ENCODE measurements at places on chromosomes 3 and 15. TPM values are rescaled to one million over a fixed set of nuclear protein-coding genes. Genes with fewer than 3 reads are reported as not detected.

The WDR93 gene
- not detected for total RNA-seq

The DGKG gene
- 2.1 TPM for total RNA-seq

The CYFIP1 gene
- 140 TPM for total RNA-seq

DNA sequence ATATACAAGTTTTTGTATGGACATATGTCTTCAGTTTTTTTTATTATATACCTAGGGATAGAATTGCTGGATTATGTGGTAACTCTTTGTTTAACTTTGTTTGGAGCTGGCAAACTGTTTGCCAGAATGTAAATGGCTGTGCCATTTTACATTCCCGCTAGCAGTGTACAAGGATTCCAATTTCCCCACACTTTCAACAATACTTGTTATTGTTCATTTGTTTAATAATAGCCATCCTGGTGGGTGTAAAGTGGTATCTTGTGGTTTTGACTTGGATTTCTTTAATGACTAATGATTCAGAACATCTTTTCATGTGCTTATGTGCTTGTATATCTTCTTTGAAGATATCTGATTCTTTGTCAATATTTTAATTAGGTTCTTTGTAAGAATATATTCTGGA lies 64.4 kb downstream of the ZNF609 start:
- no peak for DNase-seq

The UBA7 gene
- 73.9 TPM for total RNA-seq

The CKMT1B gene
- not detected for total RNA-seq

- DNase-seq: no peak
These were observed 6.4 kb upstream of the SNUPN start for GRCh38 chr15:75631935-75632334.

GRCh38 chr3:158739078-158739477 lies 6.8 kb upstream of the RARRES1 start:
- no peak for DNase-seq

The MESP2 gene
- total RNA-seq: 0.45 TPM

The ZNF860 gene
- total RNA-seq: 0.89 TPM

DNA sequence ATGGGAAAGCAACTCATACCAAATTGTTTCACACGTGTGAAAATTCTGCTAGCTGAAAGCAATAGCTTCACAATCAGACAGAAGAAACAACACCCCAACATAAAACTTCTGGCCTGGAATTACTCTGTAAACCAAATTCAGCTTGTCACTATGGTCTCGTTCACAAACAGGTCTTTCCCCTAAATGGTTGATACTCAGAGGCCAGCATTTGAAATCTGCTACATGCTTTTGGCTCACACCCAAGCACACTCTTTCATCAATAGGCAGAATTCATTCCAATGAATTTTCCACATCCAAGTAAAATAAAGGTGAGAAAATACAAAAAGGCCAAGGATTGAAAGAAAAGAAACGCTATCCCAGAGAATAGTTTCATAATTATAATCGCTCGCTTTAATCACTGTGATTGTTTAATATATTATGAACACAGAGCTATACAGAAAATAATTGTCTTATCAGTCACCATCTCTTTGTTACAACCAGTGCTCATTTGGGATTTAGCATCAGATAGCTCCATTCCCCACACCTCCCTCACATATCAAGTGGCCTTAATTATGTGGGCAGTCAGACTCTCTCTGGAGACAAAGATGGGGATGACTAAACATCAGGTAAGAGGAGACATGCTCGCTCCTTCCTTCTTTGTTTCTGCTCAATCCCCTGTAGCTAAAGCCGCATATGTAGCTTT lies 503.8 kb upstream of the ARRDC4 start:
- no peak for DNase-seq

DNA sequence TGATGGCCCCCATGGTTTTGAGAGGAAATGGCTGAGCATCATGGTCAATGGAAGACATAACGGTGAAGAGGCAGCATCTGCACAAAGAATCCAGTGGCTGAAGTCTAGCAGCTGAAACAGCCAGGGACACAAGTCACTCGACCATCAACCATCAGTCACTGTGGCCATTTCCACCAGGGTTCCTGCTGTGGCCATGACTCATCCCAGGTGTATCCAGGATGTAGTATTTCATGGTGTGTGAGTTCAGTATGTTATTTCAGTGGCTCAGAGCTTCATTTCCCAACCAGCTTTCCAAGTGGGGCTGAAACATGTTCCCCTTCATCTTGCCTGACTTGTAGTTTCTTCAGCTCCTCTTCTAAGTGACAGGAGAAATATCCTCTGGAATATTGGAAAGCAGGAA lies 47.8 kb upstream of the WNT5A start:
- no peak for DNase-seq

DNA sequence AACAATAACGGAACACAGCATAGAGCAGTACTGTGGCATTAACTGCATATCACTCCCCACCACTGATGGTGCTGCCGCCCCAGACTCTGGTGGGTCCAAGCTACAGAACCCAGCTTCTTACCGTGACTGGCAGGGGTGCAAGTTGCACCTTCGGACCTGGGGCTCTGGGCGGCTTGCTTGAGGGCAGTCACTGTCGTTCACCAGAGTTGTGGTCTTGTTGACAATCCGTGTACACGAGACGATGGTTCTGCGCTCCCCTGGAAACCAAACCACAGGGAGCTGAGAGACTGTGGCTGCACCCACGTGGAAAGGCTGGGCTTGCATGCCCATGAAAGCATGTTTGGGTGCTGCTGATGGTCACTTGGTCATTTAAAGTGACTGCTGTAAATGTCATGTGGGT lies 293.0 kb downstream of the ADAMTS17 start:
- no peak for DNase-seq

GRCh38 chr15:90870354-90871138 lies 2.2 kb downstream of the FURIN start:
- no peak for DNase-seq

The ECE2 gene
- total RNA-seq: not detected

DNA sequence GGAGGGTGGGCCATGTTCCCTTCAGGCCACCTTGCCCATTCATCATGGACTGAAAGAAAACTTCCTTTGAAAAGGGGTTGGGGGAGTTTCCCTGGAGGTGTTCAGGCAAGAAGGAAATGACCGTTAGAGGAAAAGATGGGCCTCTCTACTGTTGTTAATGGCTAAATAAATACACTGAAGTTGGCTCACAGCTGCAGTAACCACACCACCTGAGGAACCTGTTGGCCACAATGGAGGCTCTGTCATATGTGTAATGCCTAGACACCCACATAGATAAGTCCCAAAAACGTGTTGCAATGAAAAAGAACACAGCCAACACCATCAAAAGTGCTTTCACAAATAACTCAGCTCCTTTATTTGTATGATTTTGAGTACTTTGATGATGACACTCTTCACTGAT lies 38.2 kb upstream of the FAM3D start:
- DNase-seq: no peak

DNA sequence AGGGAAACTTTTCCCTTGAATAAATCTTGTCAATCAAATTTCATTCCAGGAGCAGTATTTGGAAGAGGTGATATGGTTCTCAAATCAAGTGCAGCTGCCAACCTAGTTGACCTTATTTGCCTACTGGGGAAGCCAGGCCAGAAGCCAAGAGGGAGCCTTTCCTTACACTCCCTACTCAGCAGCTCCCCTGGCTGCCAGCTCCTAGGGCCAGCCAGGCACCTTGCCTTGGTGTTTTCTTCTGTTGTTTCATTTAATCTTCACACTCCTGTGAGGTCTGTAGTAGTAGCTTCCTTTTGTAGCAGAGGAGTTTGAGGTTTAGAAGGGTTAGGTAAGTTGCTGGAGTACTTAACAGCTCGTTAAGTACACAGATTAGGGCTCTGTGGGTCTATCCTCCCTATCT lies 22.6 kb downstream of the MKRN2OS start:
- DNase-seq: no peak

DNA sequence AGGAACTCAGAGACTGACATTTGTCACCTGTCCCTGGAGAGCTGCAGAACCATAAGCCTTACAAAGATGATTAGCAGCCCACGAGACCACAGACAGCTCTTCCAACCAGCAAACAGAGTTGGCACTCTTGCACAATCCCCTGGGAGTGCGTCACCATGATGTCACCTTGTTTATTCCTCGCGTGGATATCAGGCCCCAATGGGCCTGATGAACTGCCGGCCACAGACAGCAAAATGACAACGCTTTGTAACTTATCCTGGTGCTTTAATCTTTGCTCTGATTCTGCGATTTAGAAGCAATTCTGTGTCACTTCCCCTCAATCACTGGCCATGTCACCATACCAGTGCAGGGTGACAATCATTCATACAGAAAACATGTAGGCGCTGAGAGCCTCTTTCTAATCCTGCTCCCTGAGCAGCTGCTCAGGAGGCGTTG lies 89.2 kb downstream of the TAMM41 start:
- no peak for DNase-seq

- DNase-seq: no peak
These were observed 114.6 kb downstream of the NFKBIZ start for GRCh38 chr3:101963902-101964362.

The LXN gene
- total RNA-seq: 24.9 TPM

DNA sequence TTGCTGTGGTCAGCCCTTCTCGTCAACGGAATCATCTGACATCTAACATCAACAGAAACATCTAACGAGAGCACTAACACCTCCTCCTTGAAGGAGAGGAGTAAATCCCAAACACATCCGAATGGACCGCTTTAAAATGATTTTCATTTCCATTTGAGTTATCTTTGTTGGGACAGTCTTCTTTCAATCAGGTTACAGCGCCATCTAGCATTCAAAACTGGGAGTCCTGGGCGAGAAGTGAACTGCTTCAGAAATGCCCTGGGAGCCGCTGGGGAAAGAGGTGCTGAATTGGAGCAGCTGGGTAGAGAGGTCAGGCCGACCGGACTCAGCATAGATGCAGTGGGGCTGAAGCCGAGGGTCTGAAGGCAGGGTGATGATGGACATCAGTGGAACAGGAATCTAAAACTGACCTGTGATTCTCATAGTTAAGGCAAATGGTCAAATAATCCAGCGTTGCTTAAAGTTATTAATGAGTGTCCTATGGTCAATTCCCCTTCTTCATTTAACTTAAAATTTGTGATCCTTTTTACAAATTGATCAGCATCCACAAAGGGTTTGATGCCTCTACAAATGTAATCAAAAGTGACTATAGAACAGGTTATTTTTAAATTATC lies 170.0 kb upstream of the NDN start:
- DNase-seq: peak; percentile 63

DNA sequence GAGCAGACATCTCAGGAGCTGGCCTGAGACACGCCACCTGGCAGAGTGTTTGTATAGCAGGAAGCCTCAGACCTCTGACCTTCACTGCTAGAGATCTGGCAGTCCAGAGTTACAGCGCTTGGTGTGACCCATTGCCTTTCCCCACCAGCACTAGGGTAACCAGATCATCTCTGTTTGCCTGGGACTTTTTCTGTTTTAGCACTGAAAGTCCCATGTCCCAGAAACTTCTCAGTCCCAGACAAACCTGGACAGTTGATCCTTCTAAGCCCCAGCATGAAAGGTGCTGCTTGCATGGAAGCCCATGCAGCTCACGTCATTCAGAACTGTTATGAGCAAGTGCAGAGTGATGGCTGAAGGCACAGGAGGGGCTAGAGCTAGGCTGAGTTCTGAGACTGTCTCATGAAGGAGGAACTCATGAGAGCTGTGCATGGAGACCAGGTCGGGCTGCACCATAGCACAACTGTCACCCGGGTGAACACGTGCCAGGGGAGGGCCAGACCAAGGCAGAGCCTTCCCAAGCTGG lies 18.2 kb upstream of the AHSG start:
- no peak for DNase-seq

- peak; percentile 26 for DNase-seq
These were observed 26.3 kb downstream of the CHCHD6 start for GRCh38 chr3:126730376-126730775.

- DNase-seq: peak; percentile 57
These were observed 39.4 kb downstream of the TNK2 start for GRCh38 chr3:195868866-195869412.

DNA sequence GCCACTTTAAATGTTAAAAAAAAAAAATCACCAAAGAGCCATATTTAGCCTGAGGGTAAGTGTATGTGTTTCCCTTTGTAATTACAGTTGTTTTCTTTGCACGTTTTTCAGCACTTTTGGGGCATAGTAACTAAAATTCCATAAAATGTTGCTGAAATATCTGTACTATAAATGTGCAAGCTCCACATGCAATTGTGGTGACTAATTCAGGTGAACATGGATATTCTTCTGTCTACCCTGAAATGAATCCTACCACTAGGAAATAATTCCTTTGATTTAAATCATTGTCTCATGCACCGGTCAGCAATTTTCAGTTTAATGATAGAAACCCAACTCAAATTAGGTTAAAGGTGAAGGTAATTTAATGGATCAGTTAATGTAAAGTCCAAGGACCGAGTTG lies 13.1 kb upstream of the TFG start:
- DNase-seq: no peak

GRCh38 chr15:40746916-40747418 lies 8.1 kb downstream of the RMDN3 start:
- no peak for DNase-seq

GRCh38 chr3:64121750-64122311 lies 98.5 kb upstream of the PSMD6 start:
- no peak for DNase-seq

The TLR9 gene
- total RNA-seq: 1.1 TPM

The ELL3 gene
- 5.6 TPM for total RNA-seq

The GXYLT2 gene
- 22.7 TPM for total RNA-seq

The RLBP1 gene
- total RNA-seq: not detected
